ENCODE measurements at places on chromosomes 6 and 20.

DNA sequence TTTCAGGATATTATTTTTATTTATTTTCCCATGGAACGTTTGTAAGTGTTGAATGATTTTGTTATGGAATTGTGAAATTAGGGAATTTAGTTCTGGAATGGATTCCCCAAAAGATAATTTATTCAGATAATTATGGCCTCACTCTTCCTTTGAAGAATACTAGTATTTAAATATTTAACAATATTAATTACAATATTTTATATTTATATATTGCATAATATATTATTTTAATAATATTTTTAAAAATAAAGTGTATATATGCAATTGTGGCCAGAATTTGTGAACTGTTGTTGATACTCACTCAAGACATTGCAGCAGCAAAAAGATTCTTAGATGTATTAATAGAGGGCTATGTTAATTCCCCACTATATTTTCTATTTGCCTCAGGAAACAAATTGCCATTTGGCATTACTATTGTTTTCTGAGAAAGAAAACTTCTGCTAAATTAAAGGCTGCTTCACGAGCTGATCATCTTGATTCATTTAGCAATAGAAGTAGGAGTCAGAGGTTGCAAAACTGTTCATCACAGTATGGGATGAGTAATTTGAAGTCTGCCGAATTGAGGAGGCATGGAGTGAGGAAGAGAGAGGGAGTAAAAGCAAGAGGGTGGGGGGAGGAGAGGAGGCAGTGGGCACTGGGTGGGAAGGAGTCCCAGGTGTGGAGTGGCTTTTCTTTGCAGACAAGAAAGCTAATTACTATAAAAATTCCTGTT is 729.2 kb downstream of the DHX35 start:
- no peak for DNase-seq

DNA sequence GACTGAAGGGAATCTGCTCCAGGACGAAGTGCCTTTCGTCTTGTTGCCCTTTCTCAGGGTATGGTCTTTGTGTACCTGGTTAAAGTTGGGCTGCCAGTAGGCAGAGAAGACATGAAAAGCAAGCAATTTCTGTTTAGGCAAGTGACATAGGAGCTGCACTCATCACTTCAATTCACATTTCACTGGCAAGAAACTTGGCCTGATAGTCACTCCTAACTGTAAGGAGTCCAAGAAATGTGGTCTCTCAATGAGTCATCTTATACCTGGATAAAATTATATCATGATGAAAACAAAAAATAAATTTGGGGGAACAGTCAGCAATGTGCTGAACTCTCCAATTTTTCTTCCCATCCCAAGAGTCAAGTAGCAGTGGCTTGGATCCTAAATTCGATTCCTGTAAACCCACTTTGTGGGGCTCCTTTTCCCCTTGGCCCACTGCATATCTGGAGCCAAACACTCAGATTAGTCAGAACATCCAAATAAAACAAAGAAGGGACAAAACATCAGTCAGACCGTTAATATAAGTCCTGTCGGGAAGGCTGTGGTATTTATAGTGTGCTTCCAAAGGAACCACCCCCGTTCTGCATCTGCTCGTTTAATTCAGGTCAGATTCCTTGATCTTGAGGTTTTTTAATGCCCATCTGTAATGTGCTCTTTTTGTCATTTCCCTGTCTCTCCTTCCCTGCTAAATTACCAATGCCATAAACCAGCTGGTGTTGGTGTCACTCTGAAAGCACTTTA is 5.0 kb upstream of the GABRR1 start:
- no peak for DNase-seq

GRCh38 chr6:148544421-148544820 is 201.8 kb downstream of the SASH1 start:
- no peak for DNase-seq

GRCh38 chr20:54176610-54177009 is 2.8 kb upstream of the CYP24A1 start:
- no peak for DNase-seq

DNA sequence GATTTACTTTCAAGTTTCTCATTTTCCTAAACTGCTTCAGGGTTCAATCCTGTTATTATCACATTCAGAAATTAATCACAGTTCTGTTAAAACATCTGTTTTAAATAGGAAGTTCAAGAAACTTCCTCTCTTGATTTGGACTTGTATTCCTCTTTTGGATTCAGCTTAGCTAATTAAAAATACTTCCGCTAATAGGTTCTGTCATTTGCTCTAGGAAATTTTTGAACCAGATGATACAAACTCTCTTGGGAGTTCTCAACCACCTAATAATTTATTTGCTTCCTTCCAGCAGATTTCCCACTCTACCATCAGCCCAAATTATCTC is 15.9 kb upstream of the TMEM30A start:
- DNase-seq, result no peak

- peak; percentile 64 for DNase-seq
Measured at GRCh38 chr6:2477666-2478065, 232.3 kb upstream of the GMDS start.

- DNase-seq, result no peak
Measured at GRCh38 chr6:20334962-20335361, 66.7 kb upstream of the E2F3 start.

DNA sequence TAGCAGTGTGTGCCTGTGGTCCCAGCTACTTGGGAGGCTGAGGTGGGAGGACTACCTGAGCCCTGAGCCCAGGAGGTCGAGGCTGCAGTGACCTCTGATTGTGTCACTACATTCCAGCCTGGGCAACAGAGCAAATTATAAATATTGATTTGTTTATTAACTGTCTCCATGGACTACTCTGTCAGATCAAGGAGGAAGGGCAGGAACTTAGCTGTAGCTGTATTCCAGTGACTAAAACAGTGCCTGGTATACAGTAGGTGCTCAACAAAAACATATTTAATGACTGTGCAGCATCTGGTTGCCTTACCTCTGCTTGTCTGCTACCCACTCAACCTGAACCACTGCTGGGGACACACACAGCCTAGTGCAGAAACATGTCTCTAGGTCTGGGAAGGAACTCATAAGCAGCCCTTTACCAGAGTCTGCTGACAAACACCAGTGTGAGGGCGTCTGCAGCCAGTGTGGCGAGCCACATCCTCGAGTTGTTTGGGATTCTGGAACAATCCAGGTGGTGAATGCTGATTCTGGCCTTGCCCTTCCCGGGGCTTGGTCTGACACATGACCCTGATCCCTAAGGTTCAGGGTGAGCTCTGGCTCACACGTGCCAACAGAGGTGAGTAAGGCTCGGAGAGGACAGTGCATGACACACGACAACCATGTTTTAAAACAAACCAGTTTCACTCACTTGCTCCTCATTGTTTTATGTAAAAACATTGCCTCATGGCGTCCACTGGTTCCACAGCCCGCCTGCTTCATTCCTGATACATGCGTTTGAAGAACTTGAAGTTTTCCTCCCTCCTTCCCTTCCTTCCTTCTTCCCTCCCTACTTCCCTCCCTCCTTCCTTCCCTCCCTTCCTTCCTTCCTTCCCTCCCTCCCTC is 117.9 kb upstream of the ZNF217 start:
- DNase-seq, result no peak

- DNase-seq, result no peak
Measured at GRCh38 chr20:9160757-9161156, 91.9 kb downstream of the PLCB4 start.

DNA sequence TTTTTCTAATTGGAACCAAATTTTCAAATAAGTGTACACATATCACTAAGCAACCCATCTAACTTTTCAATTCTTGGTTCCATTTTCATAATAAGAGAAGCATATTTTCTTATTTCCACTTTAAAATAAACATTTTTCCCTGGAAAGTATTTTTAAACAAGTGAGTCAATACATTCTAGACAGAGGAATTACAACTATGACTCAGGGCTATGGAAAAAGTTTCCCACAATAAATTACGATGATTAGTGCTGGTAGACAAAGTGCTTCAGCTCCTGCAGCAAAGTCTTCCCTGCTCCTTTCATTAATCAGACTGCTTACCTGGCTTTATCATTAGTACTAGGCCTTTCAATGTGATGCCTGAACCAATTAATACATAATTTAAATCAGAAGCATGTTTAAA is 322.5 kb downstream of the HACE1 start:
- no peak for DNase-seq

DNA sequence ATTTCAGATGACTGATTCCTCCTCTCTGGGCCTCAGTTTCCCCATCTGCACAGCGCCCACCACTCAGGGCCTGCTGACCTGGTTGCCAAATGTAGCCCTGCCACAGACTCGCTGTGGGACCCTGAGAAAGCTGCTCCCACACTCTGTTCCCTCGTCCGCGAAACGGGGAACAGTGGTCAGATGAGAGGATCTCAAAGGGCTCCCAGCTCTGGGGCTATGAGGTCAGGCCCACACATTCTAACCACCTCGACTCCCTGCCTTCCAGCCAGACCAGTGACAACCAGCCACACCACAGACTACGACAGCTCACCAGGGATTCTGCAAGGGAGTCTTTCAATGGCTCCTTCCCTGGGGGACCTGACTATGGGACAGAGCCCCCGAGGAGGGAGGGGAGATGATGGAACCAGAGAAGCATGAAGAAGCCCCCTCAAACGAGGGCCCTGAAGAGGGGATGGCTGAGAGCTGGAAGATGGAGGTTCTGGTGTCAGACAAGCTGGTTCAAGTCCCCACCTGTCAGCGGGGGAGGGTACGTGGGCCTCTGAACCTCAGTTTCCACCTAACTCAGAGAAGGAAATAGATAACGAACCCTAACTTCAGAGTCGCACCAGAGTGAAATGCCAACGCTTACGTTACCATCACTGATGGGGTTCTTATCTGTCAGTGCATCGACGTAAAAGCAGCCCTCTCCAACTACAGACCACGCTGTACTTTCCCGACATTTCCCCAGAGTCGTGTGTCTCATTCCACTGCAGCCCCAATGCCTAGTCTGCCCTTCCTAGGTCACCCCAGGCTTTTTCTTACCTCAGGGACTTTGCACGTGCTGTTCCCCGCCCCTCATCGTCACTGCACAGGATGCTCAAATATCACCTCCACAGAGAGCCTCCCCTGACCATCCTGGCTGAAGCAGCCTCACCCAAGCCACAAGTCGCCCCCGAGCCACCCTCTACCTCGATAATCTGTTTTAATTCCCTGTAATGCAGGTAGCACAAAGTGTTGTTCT is 60.5 kb downstream of the PREX1 start:
- DNase-seq, result no peak

GRCh38 chr6:145588981-145589380 is 146.3 kb downstream of the EPM2A start:
- no peak for DNase-seq

DNA sequence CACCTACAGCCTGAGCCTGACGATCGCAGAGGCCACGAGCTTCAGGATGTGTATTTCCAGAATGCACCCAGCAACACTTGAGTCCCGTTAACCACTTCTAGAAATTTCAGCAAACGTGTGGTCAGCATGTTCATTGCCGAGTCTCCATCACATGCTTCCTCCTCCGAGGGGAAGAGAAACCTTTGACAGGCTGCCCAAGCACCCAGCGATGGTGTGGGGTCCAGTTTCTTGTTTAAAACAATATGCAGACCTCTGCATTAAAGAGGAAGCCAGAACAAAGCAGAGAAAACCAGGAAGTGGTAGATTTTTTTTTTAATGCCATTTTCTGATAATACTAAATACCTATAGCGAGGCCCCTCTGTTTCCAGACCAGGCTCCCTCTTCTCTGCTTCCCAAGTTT is 71.9 kb downstream of the GNAS-AS1 start:
- no peak for DNase-seq

DNA sequence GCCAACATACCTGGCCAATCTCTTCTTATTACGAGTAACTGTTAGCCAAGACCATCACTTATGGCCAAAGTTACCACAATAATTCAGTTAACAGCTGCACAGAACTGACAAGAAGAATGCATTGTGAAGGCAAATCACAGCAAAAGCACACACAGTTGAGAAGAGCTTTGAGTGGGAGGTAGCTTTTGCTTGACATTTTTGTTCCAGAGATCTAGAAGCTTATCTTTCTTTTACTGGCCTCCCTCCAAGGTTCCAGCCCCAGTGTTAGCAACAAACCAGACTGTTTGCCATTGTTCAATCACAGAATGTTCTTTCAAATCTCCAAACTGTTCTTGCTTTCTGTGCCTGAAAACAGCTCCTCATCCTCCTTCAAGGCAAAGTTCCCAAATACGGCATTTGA is 35.9 kb upstream of the IRAK1BP1 start:
- no peak for DNase-seq

DNA sequence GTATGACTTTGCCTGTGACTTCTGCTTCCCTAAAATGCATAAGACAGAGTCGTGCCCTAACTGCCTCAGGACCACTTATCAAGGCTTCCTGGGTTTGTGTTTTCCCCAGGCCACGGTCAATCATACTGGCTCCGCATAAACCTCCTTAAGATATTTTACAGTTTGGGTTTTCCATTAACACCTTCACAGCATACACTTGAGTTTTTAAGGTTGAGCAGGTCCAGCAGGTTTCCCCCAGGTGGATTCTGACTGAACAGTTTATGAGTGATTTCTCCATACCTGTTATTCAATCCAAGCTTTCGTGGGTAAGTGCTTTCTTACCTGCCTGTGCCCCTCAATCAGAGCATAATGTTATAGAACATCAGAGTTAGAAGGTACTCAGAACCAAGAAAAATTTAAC is 39.3 kb downstream of the NINL start:
- DNase-seq, result no peak

GRCh38 chr6:110662490-110663211 is 152.6 kb downstream of the CDK19 start:
- DNase-seq, result no peak

DNA sequence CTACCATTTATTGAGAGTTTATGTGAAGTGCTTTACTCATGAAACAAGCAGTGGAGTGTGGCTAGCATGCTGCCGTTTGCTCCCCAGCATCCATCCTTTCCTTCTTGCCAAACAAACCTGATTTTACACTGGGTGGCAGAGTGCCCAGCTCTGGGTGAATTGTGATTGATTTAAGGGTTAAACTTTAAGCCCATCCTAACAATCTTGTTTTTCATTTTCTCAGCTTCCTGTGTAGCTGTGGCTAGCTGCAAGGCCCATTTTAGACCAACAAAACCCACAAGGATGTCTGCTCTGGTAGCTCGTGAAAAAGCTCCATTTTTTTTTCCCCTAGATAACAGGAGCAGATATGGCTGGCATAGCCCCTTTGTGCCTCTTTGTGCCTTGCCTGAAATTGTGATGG is 77.7 kb upstream of the KCNG1 start:
- DNase-seq, result no peak

GRCh38 chr6:52551483-52552277 is 25.2 kb downstream of the TRAM2 start:
- peak; percentile 83 for DNase-seq

DNA sequence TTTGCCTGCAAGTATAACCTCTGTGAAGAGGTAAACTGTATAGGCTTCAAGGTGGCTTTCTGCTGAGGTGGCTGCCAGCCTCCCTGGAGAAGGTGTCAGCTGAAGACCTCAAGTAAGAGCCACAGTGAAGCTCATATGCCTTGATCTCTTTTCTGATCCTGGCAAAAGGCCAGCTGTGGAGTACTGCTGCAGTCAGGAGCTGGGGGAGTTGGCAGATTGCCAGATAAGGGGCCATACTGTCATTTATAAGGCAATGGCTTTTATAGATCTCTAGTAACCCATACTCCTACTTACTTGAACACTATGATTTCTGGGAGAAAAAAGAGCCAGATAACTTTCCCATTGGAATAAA is 8.8 kb upstream of the CEP85L start:
- peak; percentile 56 for DNase-seq

Measured in femur (tissue), 1 donor.